ENCODE measurements at places on chromosomes 11 and 22. TPM values are rescaled to one million over a fixed set of nuclear protein-coding genes. Genes with fewer than 3 reads are reported as not detected.

DNA sequence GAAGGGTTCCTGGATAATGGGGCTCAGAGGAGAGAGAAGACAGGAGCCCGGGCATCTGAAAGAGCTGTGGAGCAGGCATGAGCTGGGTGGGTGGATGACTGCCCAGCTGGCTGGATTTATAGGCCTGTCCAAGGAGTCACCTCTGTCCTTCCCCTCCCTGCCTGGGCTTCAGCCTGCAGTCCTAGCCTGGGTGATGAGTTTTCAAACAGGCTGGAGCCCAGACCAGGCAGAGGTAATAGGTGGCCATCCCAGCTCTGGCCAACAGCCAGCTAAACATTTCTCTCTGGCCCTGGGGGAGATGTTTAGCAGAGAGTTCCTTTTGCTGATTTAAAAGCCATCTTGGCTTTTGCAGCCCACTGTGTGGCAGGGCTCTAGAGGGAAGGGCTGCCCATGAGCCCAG, 5.4 kb downstream of the C11orf96 start:
- DNase-seq, result no peak

DNA sequence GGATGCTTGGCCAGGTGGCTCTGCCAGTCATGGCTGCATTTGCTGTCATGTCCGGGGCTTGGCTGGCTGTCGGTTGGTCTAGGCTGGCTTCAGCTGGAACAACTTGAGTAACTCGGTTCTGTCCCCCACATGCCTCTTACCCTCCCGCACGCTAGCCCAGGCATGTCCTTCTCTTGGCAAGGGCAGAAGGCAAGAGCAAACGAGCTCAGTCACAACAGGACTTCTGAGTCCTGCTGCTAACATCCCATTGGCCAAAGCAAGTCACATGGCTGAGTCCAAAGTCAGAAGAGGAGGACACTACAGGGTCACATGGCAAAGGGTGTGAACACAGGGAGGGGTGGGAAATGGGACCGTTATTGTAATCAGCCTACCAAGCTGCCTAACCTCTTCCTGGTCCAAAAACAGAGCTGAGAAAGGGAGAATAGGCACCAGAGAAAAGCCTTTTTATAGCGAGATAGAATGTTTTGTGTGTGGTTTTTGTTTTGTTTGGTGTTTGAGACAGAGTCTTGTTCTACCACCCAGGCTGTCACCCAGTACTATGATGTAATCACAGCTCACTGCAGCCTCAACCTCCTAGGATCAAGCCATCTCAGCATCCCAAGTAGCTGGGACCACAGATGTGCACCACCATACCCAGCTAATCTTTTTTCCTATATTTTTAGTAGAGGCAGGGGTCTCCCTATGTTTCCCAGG, 81.9 kb downstream of the MN1 start:
- no peak for DNase-seq

DNA sequence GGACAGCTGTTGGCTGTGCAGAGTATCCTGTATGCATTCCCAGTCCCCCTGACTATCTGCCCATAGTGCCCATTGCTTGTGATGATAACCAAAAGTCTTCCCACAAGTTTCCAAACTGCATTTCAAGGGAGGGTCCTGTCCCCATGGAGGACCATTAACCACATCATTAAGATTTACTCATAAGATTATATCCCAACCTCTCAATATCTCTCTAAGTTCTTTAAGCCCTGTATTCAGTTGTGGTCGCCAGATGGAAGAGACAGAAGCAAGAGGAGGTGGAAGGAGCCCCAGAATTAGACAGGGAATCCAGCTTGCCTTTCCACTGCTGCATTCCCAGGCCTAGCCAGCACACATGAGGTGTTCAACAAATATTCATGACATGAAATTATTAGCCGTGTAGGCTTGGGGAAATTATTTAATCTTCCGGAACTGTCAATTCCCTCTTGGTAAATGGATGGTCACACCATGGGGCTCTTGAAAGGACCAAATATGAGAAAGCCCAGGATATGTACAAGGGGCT, 42.6 kb upstream of the TIMP3 start:
- DNase-seq, result no peak

- DNase-seq, result no peak
These were observed 1416.1 kb downstream of the TBC1D22A start for GRCh38 chr22:48178536-48178935.

DNA sequence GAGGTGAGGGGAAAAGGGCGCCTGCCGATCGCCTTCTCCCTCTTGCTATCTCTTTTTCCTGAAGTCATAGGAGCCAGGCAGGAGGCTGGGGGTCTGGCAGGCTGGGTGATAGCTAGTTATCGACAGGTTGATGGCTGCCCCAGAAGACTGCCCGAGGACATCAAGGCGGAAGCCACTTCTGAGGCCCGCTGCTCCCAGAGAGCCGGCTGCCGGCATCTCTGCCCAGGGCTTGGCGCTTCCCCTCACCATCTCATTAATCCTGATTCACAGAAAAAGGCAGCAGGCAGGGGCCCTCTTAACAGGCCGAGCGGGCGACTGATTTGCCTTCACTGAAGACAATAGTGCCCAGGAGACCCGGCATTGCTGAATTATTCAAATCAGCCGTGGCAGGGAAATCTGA, 124.2 kb downstream of the MIAT start:
- DNase-seq, result no peak

GRCh38 chr11:75031224-75031753, 42.6 kb downstream of the NEU3 start:
- no peak for DNase-seq

DNA sequence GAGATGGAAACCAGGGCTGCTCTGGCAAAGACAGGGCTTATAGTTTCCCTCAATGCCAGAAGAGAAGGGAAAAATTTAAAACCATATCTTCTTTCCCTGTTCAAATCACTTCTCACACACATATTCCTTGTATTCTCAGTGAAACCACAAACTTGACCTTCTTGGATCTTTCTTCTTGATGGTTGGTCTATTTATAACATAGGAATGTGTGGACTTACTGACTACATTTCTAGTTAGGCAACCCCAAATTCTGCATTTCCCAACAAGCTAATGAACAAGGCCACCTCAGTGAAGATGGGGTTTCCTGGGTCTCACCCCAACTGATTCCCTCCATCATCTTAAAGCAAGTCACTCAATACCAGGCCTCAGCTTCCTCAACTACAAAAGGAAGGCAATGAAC, 3.8 kb upstream of the QSER1 start:
- DNase-seq, result no peak

DNA sequence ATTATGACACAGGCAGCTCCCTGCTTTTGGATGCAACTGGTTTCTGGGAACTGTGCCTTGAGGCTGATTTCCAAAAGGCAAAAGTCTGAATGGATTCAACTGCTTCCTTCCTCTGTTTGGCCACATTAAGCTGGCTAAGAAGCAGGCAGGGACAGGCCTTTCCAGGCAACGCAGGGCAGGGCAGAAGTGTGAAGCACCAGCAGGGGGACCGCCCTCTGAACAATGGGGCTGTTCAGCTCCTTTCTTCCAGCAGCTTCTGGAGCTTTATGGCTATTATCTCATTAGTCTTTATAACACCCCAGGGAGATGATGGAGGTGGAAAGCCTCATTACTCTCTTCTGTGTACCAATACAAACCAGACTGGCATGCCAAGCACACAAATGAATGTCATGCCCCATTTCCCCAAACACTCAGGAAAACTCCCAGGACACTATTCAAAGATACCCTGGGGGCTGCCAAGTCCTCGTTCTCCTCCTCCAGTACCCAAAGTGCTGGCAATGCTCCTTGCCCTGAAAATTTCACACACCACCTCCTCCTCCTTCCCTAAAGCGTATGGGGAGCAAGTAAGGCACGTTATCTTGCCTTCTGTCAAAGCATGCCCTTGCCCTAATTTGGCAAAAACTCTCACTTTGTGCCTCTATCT, 21.3 kb downstream of the MORC2 start:
- no peak for DNase-seq

GRCh38 chr22:23205339-23206049, 25.2 kb downstream of the BCR start:
- DNase-seq, result no peak

DNA sequence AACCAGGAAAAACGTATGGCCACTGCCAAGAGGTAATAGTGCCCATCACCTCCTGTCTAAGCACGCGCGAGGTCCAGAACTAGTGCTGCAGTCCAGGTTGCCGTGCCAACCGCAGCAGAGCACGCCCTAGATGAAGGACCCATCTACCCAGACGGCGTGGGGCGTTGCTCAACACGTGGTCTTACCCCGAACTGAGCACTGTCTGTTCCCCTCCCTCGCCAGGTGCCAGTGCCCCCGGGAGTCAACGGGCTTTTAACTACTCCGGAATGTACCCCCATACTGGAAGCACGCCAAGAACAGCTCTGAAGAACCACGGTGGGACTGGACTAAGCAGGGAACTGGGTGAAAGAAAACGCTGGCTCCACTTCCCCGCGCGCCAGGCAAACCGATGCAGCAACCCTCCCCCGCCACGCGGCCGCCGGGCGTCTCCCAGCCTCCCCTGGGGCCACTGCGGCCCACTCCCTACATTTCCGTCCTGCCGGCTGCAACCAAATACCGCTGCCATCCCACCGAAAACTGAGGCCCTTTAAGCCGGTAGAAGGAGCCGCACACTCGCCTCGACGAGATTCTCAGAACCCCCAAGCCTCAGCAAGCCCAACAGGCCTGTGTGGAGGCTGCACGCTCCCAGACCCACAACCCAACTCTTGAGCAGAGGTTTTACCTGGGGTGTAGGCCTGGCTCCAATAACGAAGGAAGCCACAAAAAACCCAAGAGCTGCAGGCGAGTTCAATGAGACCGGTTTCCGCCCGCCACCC, at the start of gene HSPA8:
TSS of gene HSPA8 (minus strand) at position 734 of the 755 bp plus-strand sequence. CDS start 812 bp downstream, outside the sequence.
- DNase-seq, result peak; percentile 66

DNA sequence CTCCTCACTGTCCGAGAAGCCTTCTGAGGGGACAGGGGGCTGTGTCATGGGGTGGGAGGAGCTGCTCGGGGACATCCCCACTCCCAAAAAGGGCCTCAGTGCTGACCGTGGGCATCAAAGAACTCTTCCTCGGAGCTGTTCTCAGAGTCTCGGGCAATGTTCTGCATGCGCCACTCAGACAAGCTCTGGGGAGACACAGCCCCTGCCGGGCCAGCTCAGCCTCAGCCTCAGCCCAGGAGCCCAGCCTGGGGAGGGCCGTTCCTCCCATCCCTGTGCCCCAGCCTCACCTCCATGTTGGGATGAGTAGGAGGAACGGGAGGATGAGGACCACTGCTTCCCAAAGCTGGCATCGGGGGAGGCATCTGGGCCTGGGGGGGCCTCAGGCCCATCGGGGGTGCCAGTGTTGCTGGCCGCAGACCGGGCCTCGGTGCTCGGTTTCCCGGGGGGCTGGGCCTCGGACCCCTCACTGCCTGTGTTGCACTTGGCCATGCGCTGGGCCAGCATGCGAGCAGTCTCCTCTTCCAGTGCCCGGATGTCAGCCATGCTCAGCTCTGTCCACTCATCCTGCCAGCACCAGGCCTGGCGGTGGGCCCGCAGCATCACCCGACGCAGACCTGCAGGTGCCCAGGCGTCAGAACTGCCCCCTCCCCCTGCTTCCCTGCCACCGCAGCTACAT, 5.2 kb downstream of the PITPNM1 start:
- DNase-seq, result no peak

DNA sequence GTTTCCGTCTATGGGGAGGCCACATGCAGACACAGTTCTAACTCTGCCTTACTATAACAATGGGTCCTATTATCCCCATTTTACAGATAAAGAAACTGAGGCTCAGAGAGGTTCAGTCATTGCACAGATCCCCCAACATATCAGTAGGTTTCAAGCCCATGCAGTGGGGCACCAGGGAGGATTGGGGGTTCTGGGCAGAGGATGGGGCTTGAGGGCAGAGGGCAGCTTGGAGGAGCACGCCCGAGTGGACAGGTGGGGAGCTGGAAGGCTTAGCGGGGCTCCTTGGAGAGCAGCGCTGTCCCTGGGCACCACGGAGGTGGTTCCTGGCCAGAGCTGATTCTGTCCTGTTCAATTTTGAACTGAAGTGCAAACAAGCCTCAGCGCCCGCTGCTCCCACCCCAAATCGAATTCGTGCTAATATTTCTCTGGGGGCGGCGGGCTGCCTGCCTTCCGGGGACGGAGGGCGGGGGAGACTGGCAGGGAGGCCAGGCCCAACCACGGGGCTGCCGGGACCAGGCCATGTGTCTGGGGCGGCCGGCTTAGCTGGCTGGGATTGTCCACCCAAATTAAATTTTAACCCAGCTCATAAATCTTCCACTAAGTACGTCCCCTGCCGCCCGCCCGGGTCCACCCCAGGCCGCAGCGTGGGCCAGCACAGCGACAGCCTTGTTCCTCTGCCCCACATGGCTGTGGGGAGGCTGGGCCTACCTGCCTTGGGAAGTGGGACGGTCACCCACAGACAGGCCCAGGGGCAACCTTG, 49.4 kb downstream of the FLRT1 start:
- DNase-seq, result no peak

DNA sequence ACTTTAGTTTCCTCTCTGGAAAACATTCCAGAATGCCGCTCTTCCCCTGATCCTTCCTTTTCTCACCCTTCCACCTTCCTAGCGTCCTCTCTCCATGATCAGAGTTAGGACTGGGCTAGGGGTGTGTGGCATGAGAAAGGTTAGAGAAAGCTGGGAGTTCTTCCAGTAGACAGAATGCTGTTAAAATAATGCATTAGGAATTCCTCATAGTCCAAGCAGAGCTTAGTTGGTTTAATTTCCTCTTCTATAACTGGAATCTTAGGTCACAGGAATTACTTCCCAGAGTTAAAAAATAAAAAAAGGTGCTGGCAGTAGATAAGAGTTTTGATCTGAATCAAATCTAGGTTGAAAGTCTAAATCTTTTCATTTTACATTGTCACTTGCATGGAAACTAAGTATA, 37.2 kb upstream of the ADORA2A start:
- DNase-seq, result no peak

DNA sequence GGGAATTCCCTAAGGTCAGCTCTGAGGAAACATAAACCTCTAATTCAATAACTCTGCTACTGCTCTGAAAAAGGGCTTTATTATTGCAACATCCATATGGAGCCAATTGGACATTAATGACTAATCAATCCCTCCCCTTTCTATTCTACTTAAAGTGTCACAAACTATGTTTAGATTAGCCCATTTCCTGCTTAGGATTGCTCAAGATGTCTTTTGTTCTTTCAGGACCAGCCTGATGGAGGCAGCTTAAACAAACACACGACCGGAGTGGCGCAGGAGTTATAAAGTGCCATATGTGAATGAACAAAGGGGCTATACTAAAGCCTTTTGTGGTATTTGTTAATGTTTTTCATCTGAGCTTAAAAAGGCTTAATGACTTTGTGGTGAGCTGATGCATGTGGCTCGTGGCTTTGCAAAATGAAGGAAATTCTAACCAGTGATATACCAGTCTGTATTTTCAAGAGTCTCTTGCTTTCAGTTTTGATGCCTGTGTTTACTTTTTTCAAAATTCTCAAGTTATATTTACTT, 354.4 kb downstream of the SOX6 start:
- DNase-seq, result peak; percentile 67

MPEG1 gene
- total RNA-seq, result 8.4 TPM

MRPL23 gene
- 28.6 TPM for total RNA-seq

KIF18A gene
- 17.6 TPM for total RNA-seq

SLC25A45 gene
- 5.3 TPM for total RNA-seq

TRIM49D1 gene
- total RNA-seq, result not detected

NRXN2 gene
- 43.6 TPM for total RNA-seq

APOL1 gene
- 5.8 TPM for total RNA-seq

OR2AT4 gene
- 10.1 TPM for total RNA-seq

BEST1 gene
- 7.5 TPM for total RNA-seq

WEE1 gene
- 129 TPM for total RNA-seq

C11orf87 gene
- total RNA-seq, result 4.1 TPM

PISD gene
- total RNA-seq, result 74.2 TPM

RIC3 gene
- 6.0 TPM for total RNA-seq

Measured in umbilical cord (tissue), 2 donors.